ENCODE measurements at places on chromosomes 2 and 18.

GRCh38 chr2:220946552-220946951 lies 625.6 kb downstream of the EPHA4 start:
- no peak for DNase-seq

DNA sequence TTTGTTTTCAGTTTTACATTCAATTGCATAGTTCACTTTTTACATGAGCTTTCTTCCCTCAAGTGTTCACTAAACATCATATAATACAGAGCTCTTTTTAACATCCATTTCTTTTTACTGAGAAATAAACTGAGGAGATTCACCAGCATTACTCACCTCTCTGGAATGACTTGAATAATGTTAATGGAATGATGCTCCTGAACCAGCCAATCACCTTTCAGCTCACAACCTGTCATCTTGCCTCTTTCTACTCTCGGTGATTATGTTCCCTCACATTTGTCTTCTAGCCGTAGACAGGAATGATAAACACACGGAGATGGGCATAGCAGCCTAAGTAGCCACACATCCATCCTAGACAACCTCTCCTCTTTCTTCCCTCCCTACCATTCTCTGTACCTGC lies 301.7 kb downstream of the PAX3 start:
- DNase-seq, result no peak

- DNase-seq, result no peak
Measured at GRCh38 chr2:217993817-217994463, 8.9 kb downstream of the TNS1 start.

DNA sequence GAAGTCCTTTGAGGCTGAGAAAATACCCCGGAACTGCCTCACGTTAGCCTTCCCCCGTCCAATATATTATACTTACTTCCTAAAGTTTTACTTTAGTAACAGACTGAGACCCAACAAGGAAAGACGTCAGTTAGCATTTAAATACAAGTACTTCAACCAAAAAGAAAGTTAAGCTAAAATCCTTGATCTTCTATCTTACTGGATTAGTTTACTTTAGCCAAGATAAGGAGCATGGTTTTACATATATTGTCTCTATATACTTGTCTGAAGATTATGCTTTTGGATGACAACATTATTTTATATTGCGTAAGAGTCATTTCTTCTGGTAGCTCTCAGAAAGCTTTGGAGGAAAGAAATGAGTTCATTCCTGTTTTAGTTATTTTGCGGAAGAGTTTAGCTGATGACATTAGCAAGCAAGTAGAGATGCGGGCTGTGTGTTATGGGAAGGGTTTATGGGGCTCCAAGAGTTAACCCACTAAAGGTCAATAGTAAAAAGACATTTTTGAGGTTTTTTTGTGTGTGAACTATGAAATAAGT lies 532.9 kb downstream of the ZNF516 start:
- DNase-seq, result no peak

GRCh38 chr2:23053601-23054000 lies 331.4 kb upstream of the KLHL29 start:
- DNase-seq, result no peak

DNA sequence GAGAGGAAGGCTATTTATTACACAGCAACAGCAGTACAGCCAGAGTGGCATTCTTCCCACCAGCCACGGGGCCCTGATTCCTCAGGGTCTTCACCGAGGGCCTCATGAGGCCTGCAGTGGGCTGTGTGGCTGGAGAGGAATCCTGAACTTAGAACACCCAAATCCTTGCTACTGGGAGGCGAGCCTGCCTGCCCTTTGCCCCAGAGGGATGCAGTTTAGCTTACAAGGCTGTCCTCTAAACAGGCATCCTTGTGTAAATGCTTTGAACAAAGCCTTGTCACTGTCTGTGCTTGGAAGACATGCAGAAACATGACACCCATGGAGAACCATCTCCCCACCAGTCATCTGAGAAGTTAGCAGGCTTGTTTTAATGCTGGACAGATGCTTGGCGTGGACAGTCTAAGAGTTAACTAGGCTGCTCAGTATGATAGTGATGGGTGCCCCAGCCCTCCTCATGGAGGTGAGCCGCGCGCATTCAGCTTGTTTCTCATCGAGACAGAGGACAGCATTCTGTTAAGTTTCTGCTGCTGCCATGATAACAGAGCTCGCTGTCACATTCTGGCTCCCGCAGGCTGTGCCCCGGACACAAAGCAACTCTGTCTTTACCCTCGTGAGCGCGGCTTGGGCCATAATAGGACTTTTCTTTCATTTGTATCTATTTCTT lies 42.9 kb downstream of the ADI1 start:
- no peak for DNase-seq

DNA sequence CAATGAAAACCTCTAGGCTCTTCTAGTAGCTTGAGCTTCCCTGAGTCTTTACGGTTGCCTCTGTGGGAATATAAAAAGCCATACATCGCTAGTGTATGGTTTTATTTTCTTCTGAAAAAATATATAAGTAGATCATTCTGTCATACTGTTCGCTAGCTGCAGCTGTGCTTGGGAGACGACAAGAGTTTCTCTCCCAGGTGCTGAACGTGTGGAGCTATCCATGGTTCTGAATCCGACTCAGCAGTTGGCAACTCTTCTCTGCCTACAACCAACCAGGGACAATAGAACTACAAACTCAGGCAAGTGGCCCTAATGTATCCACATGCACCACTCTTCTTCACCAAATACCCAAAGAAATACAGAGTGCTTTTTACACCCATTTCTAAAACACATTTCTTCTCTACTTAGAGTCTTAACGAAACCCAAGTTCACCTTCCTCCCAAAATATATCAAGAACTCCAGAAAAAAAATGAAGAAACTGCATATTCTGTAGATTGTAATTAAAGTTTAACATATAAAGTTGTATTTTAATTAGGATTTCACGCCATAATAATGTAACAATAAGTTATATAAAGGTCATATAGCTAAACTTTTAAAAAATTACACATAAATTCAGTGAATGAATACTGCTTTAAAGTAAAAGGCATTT lies 2.2 kb upstream of the KCNH7 start:
- no peak for DNase-seq

GRCh38 chr2:146893500-146894041 lies 951.3 kb upstream of the ACVR2A start:
- DNase-seq, result no peak

DNA sequence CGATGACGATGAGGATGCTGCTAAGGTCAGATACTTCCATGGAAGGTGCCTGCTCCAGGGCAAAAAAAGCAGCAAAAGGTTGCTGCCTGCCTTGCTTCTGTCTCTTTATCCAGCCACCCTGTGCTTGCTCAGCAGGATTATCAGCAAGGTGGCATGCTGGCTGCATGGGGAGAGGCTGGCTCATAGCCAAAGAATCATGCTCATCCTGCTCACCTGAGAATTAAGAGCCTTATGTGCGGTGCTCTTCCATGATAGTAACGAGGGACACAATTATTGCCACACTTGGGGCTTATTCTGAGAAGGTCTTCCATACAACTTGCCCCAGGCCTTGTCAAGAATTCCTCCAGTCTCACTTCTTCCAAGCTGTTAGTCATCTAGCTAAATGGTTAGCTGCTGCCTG lies 60.4 kb upstream of the SEC11C start:
- DNase-seq, result no peak

DNA sequence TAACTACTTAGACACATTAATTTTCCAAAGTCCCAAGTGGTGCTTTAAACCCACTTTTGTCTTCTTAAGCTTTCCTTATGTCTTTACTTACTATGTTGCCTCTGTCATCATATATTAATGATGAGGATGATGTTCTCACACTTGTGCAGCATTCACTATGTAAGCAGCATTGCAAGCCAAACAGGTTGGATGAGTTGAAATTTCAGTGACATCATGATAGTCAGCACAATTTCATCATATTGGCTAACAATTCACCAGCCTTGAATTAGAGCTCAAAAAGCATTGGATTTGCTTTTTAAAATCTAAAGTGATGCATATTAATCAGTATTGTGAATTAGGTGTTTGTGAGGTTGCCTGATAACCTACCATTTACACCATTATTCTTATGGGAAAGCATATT lies 7.7 kb downstream of the APLF start:
- no peak for DNase-seq

DNA sequence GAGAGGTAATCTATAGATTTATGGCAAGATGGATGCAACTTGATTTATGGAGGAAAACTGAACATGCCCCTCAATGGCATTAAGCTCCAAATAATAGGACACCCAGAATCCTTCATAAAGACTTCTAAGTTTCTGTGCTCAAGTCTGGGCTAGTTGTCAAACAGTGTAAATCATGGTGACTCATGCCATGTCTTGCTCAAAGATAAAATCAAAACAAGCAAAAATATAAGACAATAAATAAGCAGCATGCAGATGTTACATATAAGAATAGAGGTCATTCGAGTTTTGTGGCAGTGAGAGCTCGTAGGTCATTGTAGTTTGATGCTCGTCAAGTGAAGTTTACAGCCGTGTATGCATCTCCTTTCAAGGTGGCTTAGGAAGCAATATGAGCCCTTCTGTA lies 403.2 kb downstream of the THSD7B start:
- DNase-seq, result no peak

GRCh38 chr2:112737542-112738232 lies 16.9 kb downstream of the NT5DC4 start:
- DNase-seq, result no peak

- no peak for DNase-seq
Measured at GRCh38 chr2:43123486-43123885, 102.9 kb downstream of the ZFP36L2 start.

- no peak for DNase-seq
Measured at GRCh38 chr2:99933894-99934650, 208.3 kb downstream of the AFF3 start.

DNA sequence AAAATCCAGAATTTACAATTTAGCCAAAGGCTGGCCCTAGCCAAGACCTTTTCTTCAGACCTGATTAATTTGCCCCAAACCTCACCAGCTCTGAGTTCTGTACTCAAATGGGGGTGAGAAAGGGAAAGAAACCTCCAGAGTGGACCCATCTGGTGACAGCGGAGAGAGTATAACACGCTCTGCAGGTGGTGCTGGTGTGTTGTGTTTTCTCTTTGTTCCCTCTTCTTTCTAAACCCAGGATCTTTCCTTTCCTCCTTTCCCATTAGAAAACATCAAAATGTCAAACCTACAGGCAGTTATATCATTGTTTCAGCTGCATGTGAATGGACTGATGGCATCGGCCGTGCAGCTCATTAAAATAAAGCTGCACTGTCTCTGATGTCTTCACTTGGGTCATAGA lies 253.2 kb upstream of the SP5 start:
- no peak for DNase-seq

GRCh38 chr2:55047677-55048299 lies 2.5 kb downstream of the RTN4 start:
- DNase-seq, result no peak

DNA sequence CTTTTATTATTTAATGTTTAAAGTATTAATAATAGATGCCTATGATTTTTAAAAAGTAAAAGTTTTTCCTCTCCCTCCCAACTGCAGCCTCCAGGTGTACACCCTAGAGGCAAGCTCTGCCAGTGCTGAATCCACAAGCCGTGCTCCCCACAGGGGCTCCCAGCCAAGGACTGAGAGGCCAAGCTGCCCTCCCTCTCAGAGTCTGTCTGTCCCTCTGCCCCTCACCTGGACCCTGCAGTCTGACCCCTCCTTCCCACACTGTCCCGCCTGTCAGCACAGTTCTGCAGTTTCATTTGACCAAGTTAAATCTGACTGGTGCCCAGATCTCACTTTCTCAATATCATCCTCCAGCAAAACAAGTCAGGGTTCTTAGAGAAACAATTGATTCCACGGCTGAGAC lies 14.8 kb upstream of the PROC start:
- DNase-seq, result no peak

- DNase-seq, result no peak
Measured at GRCh38 chr2:168165397-168165796, 82.0 kb downstream of the STK39 start.
